ENCODE measurements at places on chromosomes 7 and 10. TPM values are rescaled to one million over a fixed set of nuclear protein-coding genes. Genes with fewer than 3 reads are reported as not detected.
A peak's percentile ranks its signal among the peaks of the same experiment; 100 is the strongest.

Gene TAS2R4
- 0.19 TPM for polyA plus RNA-seq

Gene BUD23
- polyA plus RNA-seq = 206 TPM

Gene PILRA
- 0.99 TPM for polyA plus RNA-seq

Gene NRP1
- 129 TPM for polyA plus RNA-seq

GRCh38 chr10:47034441-47035051, 123.3 kb downstream of the PTPN20 start:
- peak; percentile 90 for DNase-seq

DNA sequence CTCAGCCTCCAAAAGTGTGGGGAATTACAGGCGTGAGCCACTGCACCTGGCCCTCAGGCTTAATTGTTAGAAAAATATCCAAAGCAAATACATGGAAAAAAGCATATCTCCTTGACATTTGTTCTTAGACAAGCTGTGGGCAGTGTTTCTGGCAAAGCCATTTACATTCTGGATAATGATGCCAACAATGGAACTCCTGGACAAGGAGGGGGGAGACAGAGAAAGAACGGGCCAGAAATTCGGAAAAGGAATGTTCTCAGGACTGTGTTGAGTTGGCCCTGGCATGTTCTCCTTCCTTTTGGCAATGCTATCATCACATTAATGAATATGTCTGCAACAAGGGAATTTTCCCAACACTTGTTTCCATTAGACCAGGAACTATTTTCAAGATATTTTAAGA, 88.7 kb downstream of the UBE2H start:
- DNase-seq = no peak

- no peak for DNase-seq
Measured at GRCh38 chr7:73671857-73672445, 4.3 kb downstream of the VPS37D start.

GRCh38 chr10:73219384-73219783, 27.7 kb downstream of the DNAJC9 start:
- DNase-seq = no peak

GRCh38 chr7:99563650-99564049, 5.2 kb downstream of the ZNF655 start:
- no peak for DNase-seq

- DNase-seq = no peak
Measured at GRCh38 chr10:22992075-22992474, 64.2 kb downstream of the ARMC3 start.

- no peak for DNase-seq
Measured at GRCh38 chr10:122127943-122128342, 139.0 kb downstream of the TACC2 start.

GRCh38 chr7:152647009-152647408, 28.9 kb downstream of the XRCC2 start:
- no peak for DNase-seq

DNA sequence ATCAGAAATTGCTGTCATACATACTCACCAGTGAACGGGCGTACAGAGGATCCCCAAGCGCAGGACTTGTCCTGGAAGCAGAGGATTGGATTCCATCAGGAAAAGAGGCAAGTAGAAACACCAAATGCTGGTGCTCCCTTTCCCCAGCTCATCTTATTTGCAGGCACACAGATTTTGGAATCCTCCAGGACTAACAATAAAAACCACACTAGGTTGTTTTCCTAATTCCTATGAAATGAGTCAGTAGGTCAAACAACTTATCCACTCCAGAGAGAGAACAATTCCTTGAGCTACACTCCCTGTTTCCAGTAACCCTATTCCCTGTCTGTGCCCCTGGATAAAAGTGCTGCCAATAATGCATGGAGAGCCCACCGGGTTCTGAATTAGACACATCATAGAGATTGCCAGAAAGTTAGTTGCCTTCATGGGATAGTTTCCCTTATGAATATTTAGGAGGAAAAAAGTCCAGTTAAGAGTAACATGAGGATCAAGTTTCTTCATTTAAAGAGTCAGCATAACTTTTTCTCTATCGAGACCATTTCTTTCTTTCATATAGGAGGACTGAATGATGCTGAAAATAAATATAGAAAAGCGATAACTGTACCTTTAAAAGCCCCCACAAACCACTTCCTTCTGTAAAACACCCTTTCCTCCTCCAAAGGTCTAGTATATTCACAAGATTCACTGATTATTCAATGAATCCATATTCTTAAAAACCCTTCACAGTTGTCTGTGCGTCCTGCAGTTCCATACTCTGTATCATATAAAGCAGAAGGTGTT, 178.3 kb upstream of the KLF14 start:
- no peak for DNase-seq

GRCh38 chr7:114422507-114423501, 8.2 kb downstream of the FOXP2 start:
- no peak for DNase-seq

DNA sequence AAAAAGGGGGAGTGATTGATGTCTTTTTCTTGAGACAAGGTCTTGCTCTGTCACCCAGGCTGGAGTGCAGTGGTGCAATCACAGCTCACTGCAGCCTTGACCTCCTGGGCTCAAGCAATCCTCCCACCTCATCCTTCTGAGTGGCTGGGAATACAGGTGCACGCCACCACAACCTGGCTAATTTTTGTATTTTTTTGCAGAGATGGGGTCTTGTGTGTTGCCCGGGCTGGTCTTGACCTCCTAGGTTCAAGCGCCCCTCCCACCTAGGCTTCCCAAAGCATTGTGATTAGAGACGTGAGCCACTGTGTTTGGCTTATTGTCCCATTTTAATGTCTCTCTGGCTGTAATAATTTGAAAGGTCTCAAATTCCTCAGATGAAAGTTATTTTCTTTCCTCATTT, 21.8 kb downstream of the UPP1 start:
- no peak for DNase-seq

Measured in SK-N-SH (cell line).